ENCODE measurements at places on chromosomes 6 and 20.

DNA sequence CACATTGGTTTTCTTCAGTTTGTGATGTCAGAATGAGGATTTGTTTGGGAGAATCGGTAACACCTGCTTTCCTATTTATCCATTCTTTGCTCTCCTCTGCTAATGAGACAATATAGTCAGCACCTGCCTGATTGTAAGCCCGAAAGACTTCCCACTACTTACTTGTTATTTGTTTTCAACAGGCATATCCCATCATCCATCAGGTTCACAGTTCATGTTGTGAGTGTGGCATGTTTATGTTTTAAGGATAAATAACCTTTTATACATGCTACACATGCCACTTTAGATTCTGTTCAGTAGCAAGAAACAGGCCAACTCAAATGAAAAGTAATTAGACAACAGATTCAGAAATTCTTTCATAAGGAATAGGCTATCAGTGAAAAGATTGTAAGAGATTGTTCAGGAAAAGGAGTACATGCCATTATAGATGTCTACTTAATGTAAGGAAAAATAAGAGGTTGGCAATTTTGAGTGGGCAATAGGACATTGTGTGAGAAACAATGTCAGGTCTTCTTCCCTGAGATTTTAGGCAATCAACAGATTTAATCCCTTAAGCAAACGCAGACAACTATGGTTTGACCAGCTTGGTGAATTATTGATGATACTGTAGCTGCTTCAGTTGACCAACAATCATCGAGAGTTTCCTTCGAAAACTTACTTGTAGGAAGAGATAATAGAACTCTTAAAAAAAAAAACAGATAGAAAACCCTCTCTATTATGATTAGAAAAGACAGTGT, 7.9 kb upstream of the GPRC6A start:
- no peak for DNase-seq

DNA sequence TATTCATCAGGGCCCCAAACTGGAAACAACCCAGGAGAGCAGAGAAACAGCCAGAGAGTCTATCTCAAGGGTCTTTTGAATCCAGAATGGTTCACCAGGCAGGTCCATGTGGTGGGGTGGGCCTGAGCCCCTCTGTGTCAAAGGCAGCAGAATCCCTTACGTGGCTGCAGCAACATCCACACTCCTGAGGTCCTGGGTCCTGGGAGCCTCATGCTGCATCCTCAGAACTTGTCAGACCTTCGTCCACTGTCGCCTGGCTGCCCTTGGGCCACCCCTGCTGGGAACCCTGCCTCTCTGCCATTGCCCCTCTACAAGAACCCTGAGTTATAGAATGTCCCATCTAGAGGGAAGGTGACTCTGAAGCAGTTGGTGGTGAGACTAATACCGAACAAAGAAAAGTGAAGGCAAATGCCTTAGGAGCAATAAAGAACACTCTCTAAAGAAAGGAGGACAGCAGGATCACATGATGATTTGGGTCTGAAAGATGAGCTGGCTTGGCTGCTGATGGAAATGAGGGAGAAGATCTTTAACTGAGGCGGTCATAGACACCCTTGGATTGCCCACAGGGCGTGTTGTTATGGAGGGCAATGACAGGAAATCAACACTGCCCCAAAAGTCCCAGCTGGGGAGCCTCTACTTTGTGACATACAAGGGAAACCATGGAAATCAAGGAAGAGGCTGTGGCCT, 161.2 kb downstream of the SYNDIG1 start:
- no peak for DNase-seq

- DNase-seq, result no peak
Measured at GRCh38 chr6:73854998-73855718, 159.2 kb downstream of the CD109 start.

DNA sequence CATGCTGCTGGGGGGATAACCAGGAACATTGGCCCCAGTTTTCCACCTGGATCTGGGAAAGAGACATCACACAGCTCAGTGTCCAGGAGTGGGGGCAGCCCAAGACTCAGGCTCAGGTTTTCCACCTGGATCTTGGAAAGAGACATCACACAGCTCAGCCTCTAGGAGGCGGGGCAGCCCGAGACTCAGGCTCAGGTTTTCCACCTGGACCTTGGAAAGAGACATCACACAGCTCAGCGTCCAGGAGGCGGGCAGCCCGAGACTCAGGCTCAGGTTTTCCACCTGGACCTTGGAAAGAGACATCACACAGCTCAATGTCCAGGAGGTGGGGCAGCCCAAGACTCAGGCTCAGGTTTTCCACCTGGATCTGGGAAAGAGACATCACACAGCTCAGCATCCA, 361.6 kb downstream of the THBS2 start:
- DNase-seq, result no peak

GRCh38 chr6:125821825-125822281, 31.1 kb downstream of the NCOA7 start:
- no peak for DNase-seq

DNA sequence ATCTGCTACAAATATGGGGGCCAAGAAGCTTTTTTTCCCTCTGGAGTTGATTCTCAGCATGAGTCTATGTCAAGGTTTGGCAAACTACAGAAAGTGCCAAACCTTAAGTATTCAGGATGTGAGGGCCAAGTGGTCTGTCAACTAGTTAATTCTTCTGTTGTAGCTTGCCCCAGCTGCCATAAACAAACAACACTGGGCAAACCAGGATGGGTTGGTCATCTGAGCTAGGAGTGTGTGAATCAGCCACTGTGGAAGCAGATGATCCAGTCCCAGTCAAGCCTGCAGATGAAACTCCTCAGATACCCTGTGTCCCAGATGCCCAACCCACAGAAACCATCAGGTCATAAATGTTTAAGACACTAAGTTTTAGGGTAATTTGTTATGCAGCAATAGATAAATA, 103.0 kb upstream of the MOCS1 start:
- no peak for DNase-seq
